ENCODE measurements at places on chromosomes 4 and X.

DNA sequence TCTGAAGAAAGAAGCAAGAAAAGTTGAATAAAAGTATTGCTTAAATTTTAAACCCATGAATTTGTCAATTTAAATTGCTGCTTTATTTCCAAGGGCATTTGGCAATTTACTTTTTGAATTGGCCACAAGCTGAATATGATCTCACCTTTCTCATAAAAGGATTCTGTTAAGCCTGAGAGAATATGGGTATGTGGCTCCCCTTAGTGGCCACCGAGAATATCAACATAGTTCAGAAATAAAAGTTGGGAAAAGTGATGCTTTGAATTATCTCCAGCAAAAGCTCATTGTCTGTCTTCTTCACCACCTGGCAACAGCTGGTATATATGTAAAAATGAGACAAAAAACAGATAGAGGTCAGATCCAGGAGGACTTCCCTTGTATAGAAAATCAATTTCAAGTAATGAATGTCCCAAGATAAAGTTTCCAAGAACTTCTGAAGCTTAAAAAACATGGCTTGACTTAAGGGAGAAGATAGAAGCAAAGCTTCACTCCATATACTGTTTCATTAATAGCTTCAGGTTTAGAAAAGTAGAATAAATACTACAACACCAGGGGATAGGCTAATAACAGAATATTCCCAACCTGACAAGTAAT, 290.7 kb upstream of the FAM241A start:
- DNase-seq, result no peak

GRCh38 chr4:156309031-156309430, 355.4 kb upstream of the CTSO start:
- no peak for DNase-seq

- DNase-seq, result no peak
These were observed 224.9 kb downstream of the KIT start for GRCh38 chr4:54882616-54883015.

GRCh38 chr4:129379429-129379828, 283.5 kb downstream of the C4orf33 start:
- DNase-seq, result no peak

GRCh38 chr4:11635342-11635741, 206.6 kb upstream of the HS3ST1 start:
- no peak for DNase-seq

GRCh38 chr4:148716431-148717052, 274.3 kb upstream of the NR3C2 start:
- no peak for DNase-seq

GRCh38 chr4:115484479-115484878, 371.1 kb upstream of the NDST4 start:
- DNase-seq, result no peak

DNA sequence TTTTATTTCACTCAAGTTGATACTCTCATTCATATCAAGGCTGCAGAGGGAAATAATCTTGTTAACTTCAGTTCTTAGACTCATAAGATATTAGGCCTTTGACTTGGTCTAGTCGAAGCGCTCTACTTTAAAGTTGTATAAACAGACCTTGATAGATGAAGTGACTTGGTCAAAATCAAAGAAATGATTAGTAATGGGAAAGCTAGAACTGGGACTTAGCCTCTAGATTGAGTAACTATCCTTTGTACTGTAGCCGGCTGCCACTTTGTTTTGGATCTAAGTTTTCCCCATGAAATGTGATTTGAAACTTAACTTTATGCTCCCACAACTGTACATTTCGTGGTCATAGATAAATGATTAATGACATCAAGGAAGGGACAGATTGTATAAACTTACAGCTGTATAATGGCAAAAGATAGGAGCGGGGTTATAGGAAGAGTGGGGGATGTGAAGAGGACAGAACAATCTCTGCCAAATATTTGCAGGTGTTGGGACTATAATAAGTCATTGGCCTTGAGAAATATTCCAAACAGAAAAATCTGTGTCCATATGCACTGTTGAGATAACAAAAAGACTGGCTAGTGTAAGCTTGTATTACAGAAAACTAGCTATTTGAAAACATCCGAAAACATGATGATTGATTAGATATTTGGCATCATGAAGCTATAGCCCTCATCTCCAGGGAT, 17.2 kb downstream of the MID2 start:
- no peak for DNase-seq

DNA sequence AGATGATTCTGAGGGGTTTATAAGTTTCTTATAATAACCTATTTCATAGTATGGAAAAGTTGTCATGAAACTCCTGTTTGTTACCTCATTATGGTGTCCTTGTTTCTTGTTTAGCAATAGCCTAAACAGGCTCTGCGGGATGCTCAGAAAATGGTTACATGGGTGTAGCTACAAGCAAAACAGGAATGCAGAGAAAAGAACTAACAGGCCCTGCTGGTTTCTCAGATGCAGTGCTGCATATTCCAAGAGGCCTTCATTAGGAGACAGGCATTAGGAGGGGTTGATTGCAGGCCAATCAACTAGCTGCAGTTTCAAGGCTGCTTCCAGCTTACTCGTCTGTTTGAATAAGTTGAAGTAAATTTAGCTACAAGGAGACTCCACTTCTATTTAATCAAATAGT, 37.6 kb upstream of the HPGD start:
- no peak for DNase-seq

DNA sequence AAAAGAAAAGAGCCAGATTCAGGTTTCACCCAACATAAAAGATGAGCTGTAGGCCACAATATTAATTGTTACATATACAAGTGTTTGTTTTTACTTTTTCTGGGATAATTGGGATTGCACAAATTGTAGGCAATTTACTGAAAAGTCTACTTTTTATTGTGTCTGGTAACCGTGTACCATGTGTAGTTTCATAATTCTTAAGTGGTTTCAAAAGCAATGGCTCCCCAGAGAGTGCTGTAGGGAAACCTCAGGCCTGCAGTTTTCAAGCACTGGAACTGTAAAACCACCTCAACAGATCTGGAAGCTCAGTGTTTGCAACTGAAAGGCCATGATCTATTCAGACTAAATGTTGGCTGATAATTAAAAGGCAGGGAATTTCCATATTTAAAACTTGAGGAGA, 53.9 kb upstream of the MMAA start:
- no peak for DNase-seq

DNA sequence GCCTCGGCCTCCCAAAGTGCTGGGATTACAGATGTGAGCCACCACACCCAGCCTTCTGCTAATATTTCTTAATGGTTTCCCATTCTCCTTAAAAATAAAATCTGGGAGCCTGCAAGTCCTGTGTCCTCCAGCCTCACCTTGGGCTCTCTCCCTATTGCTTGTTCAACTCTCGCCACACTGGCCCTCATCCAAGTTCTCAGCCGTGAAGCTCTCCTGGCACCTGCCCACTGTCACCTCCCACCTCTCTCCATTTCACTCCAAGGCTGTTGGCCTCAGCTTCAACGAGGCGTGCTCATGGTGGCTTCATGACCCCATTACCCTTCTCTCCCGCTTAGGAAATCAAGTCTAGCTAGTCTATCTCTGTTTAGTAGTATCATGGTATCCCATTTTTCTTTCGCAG, 9.5 kb upstream of the ETNPPL start:
- no peak for DNase-seq

- DNase-seq, result no peak
These were observed 224.5 kb downstream of the PCDH18 start for GRCh38 chr4:137307806-137308205.

- no peak for DNase-seq
These were observed 79.6 kb upstream of the VCX3A start for GRCh38 chrX:6614506-6614905.

- DNase-seq, result no peak
These were observed 2.3 kb upstream of the CYTL1 start for GRCh38 chr4:5021546-5021945.

GRCh38 chr4:86091201-86091600, 268.7 kb downstream of the MAPK10 start:
- DNase-seq, result no peak

- no peak for DNase-seq
These were observed 35.5 kb upstream of the HMX1 start for GRCh38 chr4:8906991-8907595.

DNA sequence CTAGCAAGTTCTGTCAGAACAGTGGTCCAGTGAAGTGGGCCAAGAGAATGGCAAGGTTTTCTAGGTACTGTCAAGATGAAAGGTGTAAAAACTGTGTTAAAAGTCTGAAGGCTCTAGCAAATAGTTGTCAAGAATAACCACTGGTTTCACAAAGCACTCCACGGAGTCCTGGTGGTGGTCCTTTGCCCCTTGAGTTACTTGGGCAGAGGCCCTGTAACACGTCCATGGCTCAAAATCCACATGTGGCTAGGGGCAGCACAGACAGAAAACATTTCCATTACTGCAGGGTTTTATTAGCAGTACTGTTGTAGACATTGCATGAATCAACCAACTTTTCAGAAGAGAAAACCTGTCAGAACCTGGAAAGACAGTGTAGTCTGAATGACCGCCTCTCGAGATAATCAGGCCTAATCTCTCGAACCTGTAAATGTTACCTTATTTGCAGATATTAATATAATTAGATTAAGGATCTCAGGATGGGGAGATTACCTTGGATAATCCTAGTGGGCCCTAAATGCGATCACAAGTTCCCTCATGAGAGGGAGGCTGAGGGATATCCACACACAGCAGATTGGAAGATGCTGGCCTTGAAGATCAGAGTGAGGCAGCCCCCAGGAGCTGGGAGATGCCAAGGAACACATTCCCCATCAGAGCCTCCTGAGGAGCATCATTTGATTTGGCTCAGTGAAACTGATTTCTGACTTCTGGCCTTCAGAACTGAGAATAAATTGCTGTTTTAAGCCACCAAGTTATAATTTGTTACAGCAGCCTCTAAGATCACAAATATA, 34.7 kb downstream of the ERVMER34-1 start:
- DNase-seq, result no peak

- no peak for DNase-seq
These were observed 94.7 kb upstream of the DIPK2B start for GRCh38 chrX:45295259-45295986.

- no peak for DNase-seq
These were observed 33.2 kb upstream of the OCIAD2 start for GRCh38 chr4:48939785-48940184.

DNA sequence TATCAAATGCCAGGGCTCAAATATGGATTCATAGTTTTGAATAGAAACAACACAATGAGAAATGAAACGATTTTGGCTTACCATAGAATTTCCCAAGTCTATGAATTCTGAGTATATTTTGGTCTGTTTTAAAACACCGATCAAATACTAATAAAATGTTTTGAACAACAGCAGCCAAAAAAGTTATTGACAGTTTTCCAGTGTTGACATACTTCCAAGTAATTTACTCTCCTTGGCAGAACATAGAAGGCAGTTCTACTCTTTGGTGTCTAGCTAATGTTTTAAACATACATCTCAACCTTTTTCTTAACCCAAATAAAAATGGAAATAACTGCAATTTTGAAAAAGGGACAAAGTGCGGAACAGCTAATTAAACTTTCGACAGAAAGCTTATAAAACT, 1419.8 kb downstream of the ADGRL3 start:
- DNase-seq, result no peak

- DNase-seq, result no peak
These were observed 110.7 kb downstream of the ARAP2 start for GRCh38 chr4:36133658-36134057.

GRCh38 chr4:119735165-119735651, 106.6 kb upstream of the PDE5A start:
- DNase-seq, result no peak

GRCh38 chr4:16278178-16278577, 51.9 kb upstream of the TAPT1 start:
- no peak for DNase-seq

DNA sequence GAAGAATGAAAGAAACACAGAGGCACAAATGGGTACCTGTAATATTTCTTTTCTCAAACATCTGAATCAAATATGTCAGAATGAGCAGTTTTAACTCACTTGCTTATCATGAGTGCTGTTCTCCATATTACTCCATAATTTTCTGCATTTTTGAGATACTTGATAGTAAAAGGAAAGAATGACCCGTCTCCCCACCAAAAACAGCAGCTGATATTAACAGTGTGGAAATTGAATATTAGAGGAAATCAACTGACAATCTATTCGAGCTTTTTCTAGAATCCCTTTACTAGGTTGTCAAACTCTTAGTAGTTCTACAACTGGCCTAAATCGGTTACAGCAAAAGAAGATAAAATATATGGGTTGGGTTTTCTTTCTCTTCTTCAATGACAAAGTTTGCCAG, 49.9 kb upstream of the HELT start:
- no peak for DNase-seq

DNA sequence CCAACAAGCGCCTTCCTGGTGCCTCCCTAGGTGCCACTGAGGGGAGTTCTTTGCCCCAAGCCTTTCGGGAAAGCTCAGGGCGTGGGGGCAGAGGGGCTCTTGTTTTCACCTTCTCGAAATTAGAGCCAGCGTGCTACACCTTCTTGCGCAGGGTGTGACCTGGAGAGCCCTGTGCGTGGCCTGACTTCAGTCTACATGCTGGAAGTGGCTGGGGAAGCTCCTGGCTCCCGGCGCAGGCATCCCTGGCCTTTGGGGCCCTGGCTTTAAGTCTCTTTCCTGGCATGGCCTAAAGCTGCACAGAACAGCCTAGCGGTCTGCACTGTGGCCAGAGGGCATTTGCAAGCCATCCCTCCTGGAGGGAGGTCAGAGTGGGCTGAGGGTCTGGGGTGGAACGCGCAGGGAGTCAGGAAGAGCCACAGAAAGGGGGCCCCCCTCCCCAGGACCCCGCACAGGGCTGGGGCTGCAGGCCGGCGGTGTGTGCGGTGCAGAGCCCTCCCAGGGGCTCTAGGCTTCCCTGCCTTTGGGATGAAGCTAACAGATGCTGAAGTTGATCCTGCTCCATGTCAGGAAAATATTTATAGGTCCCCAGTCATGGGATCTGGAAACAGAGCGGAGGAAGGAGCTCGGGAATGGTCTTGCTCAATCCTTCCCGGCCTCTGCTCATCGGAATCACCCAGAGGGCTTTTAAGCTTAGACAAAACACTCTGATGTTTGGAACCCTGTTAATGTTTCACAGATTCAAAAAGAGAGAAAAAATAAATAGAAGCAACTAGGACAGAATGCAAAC, 781 bp upstream of the SPON2 start:
- DNase-seq, result no peak

- DNase-seq, result no peak
These were observed 61.5 kb downstream of the ABLIM2 start for GRCh38 chr4:8097141-8097541.

GRCh38 chrX:102491766-102492165, 20.2 kb upstream of the TCP11X2 start:
- no peak for DNase-seq

DNA sequence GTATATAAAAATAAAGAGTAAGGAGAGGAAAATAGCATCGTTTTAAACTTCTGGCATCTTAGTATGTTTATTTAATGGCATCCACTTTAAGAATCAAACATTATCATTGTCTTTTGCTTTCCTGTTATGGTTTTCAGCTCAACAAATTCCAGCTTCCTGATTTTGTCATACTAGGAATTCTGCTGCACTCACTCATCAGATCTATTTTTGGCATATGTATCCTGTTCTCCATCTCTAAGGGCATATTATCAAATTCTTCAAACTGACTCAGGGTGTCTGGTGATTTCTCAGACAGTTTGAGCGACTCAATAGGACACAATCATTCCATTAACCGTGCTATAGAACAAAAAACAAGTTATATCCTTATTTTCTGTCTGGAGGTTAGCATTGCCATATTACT, 248.5 kb upstream of the DIAPH2 start:
- DNase-seq, result no peak
